ENCODE measurements at places on chromosomes 6 and 20. TPM values are rescaled to one million over a fixed set of nuclear protein-coding genes. Genes with fewer than 3 reads are reported as not detected.

WFDC12 gene
- total RNA-seq: not detected

DNA sequence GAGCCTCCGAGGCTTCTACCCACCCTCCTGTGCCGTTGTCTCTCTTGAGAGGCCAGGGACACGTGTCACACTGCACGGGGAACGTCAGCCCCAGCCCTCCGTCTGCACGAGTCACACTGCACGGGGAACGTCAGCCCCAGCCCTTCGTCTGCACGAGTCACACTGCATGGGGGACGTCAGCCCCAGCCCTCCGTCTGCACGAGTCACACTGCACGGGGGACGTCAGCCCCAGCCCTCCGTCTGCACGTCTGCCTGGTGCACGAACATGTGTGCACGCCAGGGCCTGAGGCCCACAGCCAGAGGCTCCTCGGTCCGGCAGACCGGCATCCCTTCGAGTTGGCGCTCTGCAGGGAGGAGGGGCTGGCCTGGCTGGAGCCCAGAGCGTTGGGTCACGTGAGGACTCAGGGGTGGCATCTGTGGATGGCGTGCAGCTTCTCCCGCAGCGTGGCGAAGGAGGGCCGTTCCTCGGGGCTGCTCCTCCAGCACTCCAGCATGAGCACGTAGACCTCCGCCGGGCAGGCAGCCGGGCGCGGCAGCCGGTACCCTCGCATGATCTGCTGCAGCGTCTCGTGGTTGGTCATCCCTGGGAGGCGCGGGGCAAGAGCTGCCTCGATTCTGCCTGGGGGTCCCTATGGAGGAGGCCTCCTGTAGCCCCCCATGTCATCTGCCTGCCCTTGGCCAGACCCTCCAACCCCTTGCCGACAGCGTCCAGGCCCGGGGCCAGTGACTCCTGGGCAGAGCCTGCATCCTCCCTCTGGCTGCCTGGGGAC, 3.4 kb upstream of the PTK6 start:
- no peak for DNase-seq

DNA sequence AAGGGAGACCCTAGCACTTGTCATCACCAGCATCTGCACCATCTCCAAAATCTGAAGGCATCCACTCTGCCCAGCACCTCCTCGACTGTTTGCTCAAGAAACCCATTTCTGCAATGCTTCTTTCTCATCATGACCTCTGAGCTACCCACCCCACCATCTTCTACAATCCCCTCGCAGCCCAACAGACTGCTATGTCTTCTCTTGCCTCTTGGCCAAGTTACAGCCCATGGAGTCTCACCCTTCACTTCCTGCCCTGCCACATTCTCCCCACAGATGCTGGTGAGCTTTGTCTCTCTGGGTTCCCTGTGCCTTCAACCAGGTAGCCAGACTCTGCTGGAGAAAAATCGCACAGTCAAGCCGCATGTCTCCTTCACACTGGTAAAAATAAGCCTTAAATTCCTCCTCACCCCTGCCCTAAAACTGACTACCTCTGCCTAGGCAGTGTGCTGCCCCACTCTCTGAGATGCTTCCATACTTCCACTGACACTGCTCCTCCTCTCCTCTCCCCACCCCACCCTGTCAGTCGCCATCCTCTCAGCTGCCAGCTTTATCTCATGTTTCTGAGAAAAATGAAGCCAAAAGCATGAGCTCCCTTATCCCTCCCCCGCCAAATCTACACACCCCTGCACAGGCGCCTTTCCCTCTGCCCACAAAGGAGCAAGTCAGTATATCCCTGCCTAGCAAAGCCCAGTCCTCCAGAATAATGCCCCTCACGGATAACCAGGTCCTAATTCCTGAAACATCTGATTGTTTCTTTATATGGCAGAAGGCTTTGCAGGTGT, 2.3 kb upstream of the TXNDC5 start:
- no peak for DNase-seq

GNMT gene
- 1.1 TPM for total RNA-seq

EDN3 gene
- total RNA-seq: not detected

DNA sequence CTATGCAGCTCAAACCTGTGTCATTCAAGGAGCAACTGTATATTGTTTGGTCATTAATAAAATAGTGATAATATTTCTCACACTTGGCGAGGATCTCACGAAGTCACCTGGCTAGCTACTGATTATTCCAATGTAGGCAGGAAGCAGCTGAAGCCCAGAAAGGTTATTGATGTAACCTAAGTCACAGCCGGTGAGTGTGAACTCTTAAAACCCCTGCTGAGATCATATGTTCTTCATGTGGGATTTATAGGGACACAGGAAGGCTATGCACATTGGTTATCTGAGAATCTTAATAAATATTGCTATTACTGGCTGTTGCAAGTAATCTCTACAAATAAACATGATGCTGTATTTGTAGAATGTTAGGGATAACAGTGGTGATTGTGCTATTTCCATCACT, 161.4 kb downstream of the TBC1D7 start:
- no peak for DNase-seq

- DNase-seq: no peak
Observed at GRCh38 chr20:43680981-43681380, 14.1 kb downstream of the MYBL2 start.

OOEP gene
- total RNA-seq: not detected

- DNase-seq: no peak
Observed at GRCh38 chr6:118377711-118378414, 170.2 kb upstream of the PLN start.

DNA sequence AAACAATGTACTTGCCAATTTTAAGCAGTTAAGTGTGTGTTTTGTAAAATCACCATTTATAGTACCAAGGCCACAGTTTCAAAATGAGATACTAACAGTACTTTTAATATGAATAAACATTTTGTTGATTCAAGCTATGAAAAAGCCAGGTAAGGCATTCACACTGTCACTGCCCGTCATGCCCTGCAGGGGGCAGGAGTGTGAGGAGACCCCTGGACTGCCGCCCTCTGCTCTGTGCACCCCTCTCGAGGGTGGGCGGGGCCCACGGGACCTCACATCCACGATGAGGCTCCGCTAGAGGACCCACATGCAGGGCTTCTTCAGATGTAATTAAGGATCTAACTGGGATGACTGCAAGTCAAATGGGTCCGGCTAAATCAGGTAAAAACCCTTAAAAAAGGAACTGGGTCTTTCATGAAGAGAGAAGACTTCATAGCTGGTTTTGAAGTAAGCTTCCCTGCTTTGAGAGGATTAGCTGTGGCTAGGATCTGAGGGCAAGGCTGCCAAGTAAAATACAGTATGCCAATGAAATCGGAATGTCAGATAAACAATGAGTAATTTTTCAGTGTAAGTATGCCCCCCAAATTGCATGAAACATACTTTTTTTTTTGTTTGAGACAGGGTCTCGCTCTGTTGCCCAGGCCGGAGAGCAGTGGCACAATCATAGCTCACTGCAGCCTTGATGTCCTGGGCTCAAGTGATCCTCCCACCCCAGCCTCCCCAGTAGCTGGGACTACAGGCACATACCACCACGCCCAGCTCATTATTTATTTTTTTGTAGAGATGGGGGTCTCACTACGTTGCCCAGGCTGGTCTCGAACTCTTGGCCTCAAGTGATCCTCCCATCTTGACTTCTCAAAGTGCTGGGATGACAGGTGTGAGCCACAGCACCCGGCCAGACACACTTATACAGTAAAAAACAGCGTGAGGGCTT, 18.7 kb downstream of the DIDO1 start:
- no peak for DNase-seq

KCNS1 gene
- 0.60 TPM for total RNA-seq

HLA-DRA gene
- total RNA-seq: 319 TPM

TTBK1 gene
- not detected for total RNA-seq

SH3BGRL2 gene
- 51.2 TPM for total RNA-seq

SLPI gene
- 205 TPM for total RNA-seq

Data from omental fat pad (tissue), 4 donors.